ENCODE measurements at places on chromosomes 7 and 10. TPM values are rescaled to one million over a fixed set of nuclear protein-coding genes. Genes with fewer than 3 reads are reported as not detected.

- no peak for DNase-seq
These were observed 259.2 kb downstream of the HDAC9 start for GRCh38 chr7:18754766-18755165.

DNA sequence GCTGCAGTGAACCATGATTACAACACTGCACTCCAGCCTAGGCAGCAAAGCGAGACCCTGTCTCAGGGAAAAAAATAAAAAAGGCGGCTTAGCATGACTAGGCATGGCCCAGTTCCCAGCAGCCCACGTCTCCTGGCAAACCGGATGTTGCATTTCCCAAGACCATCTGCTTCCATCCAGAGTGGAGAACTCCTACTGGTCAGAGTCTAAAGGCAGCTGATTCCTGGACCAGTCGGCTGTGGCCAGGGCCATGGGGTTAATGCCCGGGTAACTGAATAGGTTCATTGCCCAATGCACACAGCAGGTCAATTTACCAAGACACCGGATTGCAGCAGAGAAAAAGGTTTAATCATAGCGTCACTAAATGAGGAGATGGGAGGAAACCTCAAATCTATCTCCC is 133.1 kb downstream of the MYL10 start:
- DNase-seq, result no peak

DNA sequence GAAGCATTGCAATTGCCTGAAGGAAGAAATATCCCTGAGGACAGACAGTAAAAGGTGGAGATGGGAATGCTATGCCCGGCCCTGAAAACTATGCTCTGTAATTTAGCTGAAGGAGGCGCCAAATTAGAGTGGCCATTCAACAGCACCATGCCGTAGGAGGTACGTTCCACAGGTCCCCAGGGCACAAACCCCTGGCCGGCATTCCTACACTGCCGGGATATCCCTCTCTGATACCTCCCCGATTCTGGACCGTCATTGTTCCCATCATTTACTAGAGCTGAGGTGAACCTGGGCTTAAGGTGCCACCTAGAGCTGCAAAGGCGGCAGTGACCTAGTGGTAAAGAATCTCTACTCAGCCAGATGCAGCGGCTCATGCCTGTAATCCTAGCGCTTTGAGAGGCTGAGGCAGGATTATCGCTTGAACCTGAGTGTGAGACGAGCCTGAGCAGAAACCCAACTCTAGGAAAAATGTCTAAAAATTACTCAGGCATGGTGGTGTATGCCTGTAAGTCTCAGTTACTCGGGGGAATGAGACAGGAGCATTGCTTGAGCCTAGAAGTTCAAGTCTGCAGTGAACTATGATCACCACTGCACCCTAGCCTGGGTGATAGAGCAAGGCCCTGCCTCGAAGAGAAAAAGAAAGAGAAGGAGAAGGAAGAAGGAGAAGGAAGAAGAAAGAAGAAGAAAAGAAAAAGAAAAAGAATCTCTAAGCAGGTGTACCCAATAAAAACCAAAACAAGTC is 53.0 kb upstream of the TNKS2 start:
- no peak for DNase-seq

GRCh38 chr10:74977913-74978847 is 133.3 kb upstream of the SAMD8 start:
- no peak for DNase-seq

DNA sequence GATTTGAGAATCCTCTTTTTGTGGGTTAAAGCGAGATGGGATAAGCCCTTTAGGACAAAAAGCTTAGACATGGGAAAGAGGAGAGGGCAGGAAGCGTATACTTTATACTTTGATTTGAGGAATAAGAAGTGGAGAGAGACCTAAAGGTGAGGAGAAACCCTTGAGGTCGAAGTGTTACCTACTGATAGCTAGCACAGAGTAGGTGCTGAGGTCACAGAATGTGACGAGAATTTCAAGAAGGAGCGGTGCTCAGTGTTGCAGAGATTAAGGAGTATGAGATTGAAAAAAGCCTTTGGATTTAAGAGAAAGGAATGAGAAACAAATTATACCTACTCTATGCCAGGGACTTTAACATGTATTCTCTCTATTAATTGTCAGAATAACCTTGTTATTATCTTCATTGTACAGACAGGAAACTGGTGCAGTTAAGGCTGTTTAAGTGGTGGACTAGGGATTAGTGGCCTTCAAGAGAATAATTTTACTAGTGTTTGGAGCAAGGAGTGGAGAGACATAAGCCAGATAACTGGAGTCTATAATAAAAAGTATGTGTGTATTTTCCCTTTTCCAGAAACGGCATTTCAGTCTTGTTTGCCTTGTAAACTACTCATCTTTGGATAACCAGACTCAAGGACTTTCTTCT is 8.8 kb downstream of the CAPZA2 start:
- no peak for DNase-seq

DNA sequence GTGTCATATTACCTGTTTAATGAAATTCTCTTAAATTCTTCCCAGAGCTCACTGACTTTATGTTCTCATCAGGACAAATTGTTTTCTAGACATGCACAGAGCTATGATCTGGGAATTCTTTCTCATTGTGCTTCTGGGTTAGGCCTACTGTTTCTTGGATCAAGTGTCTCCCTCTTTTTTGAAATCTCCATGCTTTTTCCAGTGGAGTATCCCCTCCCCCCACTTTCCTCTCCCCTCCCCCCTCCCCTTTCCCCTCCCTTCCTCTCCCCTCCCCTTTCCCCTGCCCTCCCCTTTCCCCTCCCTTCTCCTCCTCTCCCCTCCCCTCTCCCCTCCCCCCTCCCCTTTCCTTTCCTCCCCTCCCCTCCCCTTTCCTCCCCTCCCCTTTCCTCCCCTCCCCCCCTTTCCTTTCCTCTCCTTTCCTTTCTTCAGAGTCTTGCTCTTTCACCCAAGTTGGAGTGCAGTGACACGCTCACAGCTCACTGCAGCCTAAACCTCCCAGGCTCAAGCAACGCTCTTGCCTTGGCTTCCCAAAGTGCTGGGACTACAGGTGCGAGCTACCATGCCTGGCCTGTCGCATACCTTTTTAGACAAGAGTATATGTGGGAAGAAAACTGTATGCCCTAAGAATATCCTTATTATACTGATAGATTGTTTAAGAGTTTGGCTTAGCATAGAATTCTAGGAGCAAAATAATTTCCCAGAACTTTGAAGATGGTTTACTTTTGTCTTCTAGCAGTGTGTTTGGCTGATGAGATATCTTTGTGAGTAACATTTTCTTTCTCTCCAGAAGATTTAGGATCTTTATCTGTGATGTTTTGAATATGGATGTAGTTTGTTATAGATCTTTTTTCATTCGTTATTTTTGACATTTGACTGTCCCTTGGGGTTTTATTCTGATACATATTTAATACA is 2.5 kb downstream of the DYNC2I1 start:
- no peak for DNase-seq

- DNase-seq, result no peak
These were observed 89.7 kb upstream of the STEAP1B start for GRCh38 chr7:22589641-22590201.

DNA sequence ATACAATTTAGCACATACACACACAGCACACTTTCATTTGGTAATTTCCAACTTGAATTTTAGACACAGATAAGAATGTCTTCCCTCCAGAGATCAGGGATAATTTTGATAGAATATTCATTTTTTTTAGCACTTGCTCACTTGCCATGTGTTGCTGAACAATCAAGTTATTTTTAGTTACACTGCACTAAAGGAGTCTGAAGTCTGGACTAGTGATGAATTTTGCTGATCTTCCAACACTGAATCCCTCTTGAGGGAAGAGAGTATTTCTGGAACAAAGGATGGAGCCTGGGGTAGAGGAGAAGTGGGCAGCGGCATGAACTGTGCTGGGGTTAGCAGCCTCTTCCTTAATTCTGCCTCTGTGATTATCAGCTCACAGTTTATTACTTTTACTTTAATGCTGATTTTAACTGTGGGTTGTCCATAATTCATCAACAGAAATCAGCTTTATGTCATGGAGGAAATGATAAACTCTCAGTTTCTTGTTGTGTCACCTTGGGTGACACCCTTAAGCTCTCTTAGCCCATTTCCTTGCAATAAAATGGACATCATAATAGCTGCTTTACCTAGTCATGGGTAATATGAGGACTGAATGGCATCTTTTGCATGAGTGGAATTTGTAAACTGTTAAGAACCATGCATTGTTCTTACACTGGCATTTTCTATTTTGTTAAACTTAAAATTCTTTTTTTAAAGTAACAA is 32.1 kb downstream of the SGPL1 start:
- no peak for DNase-seq

Gene OR9A2
- polyA plus RNA-seq, result not detected

Gene NME8
- polyA plus RNA-seq, result not detected

Gene PODXL
- polyA plus RNA-seq, result 721 TPM

DNA sequence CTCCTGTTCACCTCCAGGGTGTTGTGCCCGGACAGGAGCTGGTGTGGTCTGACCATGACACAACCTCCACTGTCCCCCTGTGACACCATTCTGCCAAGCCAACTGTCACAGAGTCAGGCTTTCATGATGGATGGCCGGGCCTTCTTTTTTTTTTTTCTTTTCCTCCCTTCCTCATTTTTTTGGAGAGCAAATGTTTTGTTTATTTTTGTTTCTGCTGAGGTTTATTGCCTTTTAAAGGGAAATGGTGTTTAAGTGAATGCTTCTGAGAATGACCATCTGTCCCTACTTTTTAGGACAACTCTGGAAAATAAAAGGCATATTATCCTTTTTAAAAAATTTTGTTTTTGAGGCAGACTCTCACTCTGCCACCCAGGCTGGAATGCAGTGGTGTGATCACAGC is 115.1 kb upstream of the NPS start:
- DNase-seq, result no peak

- no peak for DNase-seq
These were observed 19.9 kb downstream of the MINDY4 start for GRCh38 chr7:30791114-30791513.

DNA sequence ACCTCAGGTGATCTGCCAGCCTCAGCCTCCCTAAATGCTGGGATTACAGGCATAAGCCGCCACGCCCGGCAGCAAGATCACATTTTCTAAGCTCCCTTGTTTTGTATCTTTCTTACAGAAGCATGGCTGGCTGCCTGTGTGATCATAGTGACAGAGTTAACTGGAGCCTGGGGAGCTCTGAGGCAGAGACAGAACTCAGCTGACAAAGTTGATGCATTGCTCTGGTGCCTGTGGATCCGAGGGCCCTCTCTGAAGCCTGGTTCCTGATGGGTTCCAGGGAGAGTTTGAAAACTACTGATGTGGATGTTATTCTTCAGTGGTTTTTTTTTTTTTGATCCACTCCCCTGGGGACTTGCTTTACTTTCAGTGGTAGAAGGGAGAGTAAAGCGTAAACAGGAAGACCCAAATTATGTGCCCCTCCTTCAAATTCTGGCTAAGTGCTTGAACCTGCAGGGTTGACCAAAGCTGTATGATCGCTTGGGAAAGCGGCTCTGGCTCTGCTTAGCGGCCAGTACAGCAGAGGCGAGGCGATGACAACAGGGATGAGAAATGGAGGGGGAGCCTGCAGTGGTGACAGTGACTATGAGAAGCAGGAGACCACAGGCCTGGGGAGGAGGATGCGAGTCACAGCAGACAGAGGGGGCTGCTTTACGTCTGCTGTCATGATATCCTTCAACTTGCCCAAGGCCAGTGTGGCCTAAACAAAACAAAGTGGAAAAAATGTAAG is 6.8 kb upstream of the EFCAB10 start:
- no peak for DNase-seq

DNA sequence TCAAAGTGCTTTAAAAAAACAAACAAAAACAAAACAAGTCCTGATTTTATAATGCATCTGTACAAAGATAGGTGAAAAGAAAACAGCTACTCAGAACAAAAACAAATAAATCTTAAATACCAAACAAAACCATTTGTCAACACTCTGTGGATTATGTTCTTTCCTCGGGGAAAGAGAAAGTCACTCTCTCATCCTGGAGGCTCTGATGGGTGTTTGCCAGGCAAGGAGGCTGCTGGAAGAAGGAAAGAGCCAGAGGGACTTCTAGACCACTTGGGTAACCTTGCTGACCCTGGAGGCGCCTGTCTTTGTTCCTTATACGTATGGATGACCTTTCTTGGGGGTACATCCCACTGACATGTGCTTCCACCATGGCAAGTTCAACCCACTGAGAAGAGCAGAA is 92.8 kb downstream of the ZRANB1 start:
- DNase-seq, result no peak

GRCh38 chr7:90246171-90246570 is 1.2 kb downstream of the CFAP69 start:
- no peak for DNase-seq

GRCh38 chr7:25424113-25424512 is 195.8 kb upstream of the NPVF start:
- no peak for DNase-seq

Gene FBXL13
- 3.4 TPM for polyA plus RNA-seq

GRCh38 chr7:143452495-143452894 is 9.2 kb downstream of the TAS2R60 start:
- no peak for DNase-seq

Gene LIPK
- polyA plus RNA-seq, result not detected

DNA sequence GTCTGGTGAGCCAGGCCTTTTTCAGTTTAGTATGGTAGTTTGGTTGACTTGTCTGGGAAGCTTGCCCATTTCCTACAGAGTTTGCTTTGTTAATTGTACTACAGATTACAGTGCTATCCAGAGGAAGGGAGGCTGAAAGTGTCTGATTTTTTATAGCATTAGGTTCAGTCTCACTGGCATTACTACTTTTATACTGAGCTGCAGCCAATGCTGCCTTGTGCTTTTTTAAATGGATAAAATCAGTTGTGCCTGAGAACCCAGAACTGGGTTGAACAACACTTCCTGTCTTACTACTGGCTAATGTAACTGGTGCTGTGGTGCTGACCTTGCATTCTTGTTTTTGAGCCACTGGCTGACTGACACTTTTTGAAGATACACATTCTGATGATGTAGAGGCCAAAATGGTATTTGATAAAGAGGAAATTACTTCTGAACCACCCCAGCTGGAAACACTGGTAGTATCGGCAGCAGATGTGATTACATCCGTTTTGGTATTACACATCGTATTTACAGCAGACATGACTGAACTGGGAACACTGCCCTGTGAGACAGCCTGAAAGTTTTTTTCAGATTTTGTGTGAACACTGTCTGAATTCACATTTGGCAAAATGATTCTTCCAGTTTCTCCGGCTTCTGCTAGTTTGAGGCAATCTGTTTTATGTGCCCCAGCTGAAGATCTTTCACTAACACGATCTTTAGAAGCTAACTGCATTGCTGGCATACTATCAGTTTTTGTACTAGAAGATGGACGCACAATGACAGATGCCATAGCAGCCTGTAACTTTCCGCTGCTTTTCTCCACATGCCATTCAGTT is 74.1 kb downstream of the NRBF2 start:
- DNase-seq, result no peak

Gene NANOS1
- 5.3 TPM for polyA plus RNA-seq

GRCh38 chr10:89327803-89328441 is at the start of gene IFIT3:
IFIT3 (plus strand) TSS chr10:89327997; CDS start chr10:89328074, 77 bp downstream.
- no peak for DNase-seq

GRCh38 chr7:140005341-140005740 is 57.4 kb downstream of the PARP12 start:
- no peak for DNase-seq

Gene HYAL4
- not detected for polyA plus RNA-seq

GRCh38 chr7:70340236-70340635 is 742.0 kb downstream of the AUTS2 start:
- no peak for DNase-seq
